Suppressor macrophage (primary cell): ENCODE measurements at places on chromosomes 2 and 18.
A peak's percentile ranks its signal among the peaks of the same experiment; 100 is the strongest.

DNA sequence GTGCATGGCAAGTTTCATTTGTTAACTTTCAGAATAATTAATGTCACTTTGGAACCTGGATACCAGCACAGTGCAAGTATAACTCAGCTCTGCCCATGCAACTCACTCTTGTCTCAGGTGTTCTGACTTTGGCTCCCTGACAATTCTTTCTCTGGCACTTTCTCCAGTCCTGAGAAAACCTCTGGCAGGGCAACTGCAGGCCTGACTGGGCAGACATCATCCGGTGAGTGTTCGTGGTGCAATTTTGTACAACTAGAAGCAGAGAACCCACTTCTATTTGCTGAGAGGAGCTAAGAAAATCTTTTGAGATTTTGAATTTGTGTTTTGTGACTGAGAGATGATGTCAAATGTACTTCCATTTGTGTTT lies 143.0 kb downstream of the AQP4 start:
- no peak for DNase-seq

DNA sequence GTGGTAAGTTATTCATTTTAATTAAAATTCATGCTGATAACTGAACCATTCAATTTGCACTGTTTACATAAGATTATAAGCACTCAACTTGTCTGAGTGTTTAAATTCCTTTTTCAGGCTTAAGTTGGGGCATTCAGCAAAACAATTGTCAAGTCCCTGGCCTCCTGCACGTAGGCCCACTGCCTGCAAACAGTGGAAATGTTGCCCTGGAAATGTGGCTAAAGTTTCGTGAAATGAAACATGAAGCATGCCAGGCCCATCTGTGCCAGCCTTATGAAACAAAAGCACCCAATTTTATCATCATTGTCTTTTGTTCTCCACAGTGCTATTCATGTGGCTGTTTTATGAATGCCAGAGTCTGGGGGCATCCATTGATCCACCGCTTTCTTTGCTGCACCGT lies 163.7 kb downstream of the PTGR3 start:
- no peak for DNase-seq

DNA sequence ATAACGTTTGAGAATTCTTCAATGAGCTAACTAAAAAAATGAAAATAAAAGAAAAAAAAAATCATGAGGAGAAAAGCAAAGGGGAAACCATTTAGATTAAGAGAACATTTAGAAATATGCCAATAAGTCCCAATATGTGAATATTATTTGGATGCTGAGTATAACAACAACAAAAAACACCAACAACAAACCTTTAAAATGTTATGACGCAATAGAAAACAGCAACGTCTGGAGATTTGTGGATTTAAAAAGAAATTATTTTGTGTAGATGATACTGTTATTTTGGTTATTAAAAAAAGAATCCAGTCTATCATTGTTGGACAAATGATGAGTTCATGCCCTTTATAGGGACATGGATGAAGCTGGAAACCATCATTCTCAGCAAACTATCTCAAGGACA lies 417.2 kb downstream of the LRRTM4 start:
- no peak for DNase-seq

DNA sequence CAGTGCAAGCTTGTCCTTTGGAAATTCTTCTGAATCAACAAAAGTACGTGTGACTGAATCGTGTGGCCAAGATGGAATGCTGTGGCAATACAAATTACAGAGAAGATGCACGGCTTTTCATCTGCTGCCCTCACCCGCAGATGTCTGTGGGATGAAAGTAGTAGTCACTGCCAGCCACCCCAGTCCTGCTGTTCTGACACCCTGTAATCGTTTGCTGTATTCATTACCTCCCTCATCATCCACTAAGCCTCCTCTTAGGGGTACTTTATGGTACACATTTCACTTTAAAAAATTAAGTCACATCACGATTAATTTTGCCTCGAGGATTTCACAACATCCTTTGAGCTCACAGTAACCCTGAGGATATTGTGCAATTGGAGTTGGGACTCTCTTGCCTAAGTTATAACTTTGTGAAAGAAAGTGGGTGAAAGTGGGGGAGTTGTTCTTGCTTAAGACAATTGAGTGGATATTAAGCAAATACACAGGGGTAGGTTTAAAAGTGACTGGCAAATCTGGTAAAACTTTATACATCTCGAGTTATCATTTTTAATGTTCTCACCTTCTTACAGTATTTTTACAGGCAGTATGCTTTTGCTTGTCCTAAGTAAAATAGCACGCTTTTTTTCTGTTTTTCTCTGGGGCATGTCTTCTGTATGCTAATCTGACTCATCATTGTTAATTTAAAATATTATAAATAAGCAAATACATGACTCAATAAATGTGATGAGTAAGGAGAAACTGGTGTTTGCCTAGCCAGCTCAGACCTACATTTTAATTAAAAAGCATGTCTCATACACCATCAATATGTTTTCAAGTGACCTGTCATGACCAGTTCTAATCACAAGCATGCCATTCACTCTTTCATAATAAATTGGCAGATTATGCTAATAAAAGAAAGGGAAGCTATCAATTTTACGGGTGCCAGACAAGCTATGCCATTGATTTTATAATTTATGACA lies 680.9 kb downstream of the IRS1 start:
- peak; percentile 94 for DNase-seq

DNA sequence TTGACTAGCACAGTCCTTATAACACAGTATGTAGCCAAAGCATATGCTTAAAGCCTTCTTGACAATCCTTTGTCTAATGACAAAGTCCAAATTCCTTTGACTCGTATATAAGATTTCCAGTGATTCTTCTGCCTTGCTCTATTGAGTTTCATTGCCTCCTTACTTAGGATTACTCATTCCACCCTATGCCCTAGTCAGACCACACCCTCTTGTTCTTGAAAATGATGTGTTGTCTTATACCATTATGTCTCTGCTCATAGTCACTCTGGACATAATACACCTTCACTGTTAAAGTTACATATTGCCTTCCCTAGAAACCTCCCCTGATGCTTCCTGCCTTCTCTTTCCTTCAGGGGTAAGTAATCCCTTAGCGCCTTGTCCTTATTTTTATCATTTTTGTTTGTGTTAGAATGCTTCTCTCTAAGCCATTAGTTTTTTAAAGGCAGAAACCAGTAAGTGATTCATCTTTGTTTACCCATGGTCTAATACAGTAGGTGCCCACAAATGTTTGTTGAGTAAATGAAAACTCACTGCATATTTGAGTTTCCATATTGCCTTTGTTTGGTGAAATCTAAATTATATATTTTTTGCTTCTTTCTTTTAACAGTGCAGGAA lies 19.3 kb downstream of the GPD2 start:
- peak; percentile 20 for DNase-seq

- DNase-seq = no peak
Observed at GRCh38 chr2:11352781-11353537, 8.5 kb upstream of the ROCK2 start.
